ENCODE measurements at places on chromosomes 1 and 21.

GRCh38 chr1:41486371-41487125, 2.1 kb upstream of the EDN2 start:
- no peak for DNase-seq

DNA sequence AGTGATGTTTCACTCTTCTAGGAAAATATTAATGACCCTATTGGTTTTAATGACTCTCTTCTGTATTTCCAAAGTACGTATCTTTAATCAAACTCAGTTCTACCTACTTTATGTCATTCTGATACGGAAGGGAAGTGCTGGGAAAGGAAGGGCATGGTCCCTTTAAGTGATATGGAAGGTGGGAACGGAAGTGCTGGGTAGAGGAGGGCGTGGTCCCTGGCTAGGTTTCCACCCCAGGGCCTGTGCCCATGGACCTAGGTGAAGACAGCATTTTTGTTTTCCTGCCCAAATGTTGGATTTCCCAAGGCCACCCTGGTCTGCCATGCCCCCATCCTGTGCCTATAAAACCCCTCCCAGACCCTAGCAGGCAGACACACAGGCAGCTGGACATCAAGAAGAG, 24.0 kb downstream of the RGS4 start:
- no peak for DNase-seq

- DNase-seq = no peak
Observed at GRCh38 chr1:168842916-168843315, 113.9 kb upstream of the DPT start.

GRCh38 chr1:24708938-24709337, 36.3 kb upstream of the CLIC4 start:
- DNase-seq = no peak

- no peak for DNase-seq
Observed at GRCh38 chr1:226220473-226221189, 2.8 kb upstream of the MIXL1 start.

- DNase-seq = no peak
Observed at GRCh38 chr1:44346878-44347277, 8.2 kb downstream of the ERI3 start.

DNA sequence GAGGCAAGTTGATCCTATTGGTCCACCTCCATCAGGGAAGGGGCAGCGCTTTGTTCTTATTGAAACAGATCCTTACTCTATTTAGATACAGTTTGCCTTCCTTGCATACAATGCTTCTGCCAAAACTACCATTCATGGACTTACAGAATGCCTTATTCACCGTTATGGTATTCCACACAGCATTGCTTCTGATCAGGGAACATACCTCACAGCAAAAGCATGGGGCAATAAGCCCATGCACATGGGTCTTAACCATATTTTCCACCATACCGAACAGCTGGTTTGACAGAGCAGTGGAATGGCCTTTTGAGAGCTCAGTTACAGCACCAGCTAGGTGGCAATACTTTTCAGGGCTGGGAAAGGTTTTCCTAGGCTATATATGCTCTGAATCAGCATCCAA, 544.8 kb upstream of the ADGRL4 start:
- no peak for DNase-seq

- DNase-seq = no peak
Observed at GRCh38 chr1:220430059-220430458, 97.9 kb upstream of the MARK1 start.

- peak; percentile 37 for DNase-seq
Observed at GRCh38 chr21:16420031-16420724, 690.4 kb downstream of the USP25 start.

GRCh38 chr1:171965777-171966176, 124.5 kb downstream of the DNM3 start:
- DNase-seq = no peak

DNA sequence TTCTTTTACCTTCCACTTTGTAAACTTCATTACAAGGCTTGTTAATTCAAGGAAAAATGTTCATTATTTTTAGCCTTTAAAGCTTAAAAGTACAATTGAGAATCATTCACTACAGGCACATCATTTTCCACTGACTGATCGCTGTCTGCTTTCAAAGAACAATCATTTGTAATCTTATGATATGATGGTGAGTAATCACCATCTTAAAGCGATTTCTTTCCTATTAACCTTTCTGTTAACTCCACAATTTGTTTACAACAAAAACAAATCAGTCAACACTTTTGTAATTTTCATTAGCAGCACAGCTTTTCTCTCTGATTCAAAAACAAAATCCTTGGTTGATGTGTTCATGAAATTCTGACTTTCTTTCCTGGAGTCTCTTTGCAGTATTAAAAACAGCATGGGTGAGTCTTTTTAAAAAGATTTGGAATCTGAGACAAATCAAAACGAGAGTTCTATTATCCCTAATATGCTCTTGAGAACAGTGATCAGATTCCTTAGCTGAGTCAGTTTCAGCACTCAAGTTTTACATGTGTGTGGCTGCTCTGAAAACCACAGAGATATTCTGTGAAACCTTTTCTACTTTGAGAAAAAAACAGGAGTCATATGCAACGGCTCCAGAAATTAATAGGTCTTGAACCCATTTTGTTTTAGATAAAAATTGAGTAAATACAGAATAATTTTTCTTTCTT, 145.8 kb upstream of the TMPRSS15 start:
- DNase-seq = no peak

DNA sequence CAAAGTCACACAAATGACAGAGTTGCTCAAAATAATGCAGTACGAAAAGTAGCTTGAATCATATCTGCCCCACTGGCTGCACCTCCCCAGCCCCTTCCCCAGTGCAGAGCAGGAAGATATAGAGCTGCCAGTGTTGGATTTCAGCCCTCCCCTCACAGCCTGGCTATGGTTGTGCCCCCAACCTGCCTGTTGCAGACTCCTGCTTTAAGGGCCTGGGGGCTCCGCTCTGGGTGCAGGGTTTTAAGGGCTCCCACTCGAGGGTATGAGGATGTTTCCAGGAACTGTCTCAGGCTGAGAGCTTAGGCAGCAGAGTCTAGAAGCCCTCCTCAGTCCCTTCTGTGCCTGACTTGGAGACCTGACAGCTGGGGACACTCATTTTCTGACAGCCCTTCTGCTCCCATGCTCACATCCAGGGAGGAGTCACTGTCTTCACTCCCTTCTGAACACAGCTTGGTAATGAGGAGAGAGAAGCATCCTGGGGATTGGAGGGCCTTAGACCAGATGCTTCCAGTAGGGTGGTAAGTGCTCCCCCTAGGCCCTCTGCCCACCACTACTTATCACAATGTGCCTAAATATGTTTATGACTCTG, 4.6 kb downstream of the S100A9 start:
- no peak for DNase-seq

DNA sequence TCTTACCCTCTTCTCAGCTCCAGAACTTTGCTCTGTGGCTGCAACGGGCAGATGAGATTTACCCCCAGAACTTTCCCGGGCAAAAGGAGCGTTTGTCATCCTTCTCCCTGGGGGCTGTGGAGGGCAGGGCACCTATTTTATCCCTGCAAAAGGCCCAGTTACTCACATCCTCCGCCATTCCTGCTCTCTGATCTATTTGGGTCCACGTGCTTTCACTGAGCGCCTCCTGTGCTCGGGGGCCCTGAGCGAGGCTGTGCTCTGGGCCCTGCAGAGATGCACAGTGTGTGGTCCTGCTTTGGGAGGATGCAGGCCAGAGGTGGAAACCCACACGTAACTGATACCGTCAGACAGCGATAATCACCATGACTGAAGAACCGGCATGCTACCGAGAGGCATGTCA, 2.4 kb upstream of the CSMD2 start:
- no peak for DNase-seq
